ENCODE measurements at places on chromosomes 12 and 14.
A peak's percentile ranks its signal among the peaks of the same experiment; 100 is the strongest.

GRCh38 chr12:60196366-60196765 is 600.5 kb downstream of the SLC16A7 start:
- no peak for DNase-seq

DNA sequence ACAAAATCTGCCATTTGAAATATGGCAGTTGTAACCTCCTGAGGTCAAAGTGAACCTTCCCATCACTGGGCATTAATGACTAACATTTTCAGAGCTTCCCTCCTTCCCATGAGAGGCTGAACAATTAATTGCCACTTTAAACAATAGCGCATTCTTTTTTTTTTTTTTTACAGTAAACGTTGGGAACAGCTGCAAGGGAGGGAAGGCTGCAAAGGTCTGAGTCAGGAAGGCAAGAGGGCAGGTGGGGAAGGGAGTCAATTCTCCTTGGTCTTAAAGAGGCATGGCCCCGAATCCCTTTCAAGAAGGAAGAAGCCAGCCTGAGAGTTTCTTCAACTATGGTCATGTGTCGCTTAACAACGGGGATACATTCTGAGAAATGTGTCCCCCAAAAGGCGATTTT is 41.0 kb upstream of the PLEKHG3 start:
- DNase-seq, result no peak

DNA sequence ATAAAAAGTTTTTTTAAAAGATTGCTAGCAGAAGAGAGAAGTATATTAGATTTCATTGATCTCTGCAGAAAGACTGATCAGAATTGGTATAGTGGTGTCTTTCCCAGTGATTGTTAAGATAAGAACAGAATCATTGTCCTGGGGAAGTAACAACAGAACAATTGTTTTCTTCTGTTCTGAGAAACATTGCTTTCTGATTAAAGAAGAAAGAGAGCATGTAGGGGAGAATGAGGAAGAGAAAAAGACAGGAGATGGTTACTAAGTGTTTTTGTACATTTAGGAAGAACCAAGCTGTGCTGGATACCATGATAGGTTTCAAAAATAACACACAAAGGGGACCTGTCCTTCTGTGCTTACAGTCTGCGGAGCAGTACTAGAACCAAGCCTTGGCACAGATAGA is 5.0 kb downstream of the USP30 start:
- no peak for DNase-seq

DNA sequence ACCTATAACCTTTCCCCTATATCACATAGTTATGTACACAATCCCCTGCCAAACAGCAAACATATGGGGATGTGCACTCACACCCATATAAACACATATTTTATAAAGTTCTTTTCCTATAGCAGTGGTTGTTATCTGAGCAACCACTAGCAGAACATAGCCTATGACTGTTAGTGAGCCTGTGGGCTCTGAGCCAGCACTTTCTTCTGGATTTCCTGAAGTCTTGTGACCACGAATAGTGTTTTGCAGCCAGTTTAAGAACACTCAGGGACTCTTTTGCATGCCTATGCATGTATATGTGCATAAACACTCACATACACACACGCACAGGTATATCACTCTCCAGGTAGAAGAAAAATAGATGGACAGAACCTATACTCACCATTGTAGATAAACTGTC is 17.1 kb downstream of the TESPA1 start:
- DNase-seq, result no peak

- DNase-seq, result no peak
These were observed 90.6 kb upstream of the NUDT4 start for GRCh38 chr12:93287149-93287548.

DNA sequence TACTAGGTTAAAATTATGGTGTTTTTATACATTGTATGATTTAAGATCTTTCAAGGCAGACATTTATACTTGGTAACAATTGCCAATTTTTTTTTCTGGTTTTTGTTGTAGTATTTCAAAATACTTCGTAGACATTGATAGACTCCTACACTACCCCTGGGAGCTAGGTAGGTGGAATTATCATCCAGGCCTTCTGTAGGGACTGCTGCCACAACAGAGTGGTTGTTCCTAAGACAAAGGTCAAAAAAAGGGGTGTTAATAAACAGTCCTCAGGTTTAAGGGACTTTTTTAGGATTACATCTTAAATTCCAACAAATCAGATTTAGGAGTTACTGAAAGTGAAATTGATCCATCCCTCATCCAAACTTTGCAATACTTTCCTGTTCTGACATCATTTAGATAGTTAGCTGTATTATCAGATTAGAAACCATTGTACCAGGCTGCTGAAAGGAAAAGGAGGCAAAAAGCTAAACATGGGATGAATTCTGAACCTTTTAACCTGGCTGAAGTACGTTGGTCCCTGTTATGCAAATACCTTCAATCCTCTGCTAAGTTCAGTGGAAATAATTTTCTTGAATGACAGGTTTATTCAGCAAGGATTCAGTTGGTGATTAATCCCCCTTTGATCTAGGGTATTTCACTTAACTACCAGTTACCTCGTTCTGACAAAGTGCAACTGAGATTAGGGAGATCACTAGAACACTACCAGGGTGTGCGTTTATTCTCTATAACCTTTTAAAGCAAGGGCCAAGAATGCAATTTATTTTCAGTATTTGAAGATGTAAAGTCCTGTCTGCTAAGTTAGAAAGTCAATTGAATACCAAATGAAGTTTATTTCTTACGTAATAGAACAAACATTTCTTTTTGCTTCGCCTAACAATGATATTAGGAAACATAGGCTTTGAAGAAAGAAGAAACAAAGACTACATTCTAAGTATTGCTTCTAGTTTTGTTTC is 23.2 kb downstream of the AP5M1 start:
- no peak for DNase-seq

DNA sequence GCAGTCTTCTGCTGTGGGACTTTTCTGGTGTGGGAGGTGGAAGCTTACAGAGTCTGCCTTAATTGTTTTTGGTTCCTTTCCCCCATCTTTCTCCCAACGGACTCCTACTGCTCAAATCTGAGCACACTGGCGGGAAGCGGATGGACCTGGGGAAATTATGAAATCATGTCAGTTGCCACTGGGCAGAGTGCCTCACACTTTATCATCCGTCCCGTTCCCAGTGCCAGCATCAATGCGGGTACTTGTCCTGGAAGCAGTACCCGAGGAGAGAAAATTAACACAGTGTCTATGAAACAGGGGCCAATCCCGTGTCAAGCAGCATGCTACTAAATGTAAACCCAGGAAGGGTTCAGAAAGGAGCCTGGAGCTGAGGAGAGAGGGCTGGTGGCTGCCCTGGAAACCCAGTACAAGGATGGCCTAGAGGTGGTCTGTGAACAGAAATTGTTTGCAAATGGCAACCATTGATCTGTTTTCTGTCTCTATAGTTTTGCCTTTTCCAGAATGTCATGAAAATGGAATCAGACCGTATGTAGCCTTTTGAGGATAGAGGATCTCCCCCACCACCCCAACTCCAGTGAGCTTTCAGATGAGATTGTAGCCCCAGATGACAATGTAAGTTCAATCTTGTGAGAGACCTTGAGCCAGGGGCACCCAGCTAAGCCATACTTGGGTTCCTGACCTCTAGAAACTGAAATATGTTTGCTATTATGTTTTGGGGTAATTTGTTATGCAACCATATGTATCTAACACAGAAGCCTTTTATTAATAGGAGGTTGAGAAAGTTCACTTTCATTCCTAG is 908 bp upstream of the CDKL1 start:
- DNase-seq, result peak; percentile 37

DNA sequence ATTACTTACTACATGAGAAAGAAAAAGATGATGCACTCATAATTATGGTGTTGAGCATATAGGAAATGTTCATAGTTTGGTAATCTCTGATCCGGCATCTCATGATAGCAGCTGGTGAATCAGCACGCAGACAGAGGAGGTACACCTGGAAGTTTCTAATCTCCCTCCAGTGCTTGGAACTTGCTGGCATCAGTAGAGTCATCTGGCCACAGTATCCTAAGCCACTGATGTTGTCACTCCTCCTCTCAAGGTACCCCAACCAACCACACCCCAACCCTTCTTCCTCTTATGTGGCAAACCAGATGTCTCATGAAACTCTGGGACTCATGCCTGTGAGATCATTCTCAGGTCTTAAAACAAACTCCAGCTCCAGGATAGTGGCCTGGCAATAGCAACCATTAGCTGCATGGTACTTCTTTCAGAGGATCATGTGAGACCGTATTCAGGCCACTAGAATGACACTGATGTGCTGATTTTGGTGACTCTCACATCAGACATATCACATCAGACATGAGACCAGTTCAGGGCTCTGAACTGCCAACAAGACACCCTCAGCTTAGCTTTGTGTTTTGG is 143.0 kb downstream of the RASSF9 start:
- DNase-seq, result no peak

- DNase-seq, result no peak
These were observed 171.8 kb downstream of the FLRT2 start for GRCh38 chr14:85701763-85702162.

GRCh38 chr14:96424109-96424989 is 32.4 kb downstream of the AK7 start:
- no peak for DNase-seq
